Sciatic nerve (tissue), 2 donors: ENCODE measurements at places on chromosomes 4 and X. TPM values are rescaled to one million over a fixed set of nuclear protein-coding genes. Genes with fewer than 3 reads are reported as not detected.

- no peak for DNase-seq
Observed at GRCh38 chr4:110411574-110412011, 64.4 kb upstream of the ENPEP start.

DNA sequence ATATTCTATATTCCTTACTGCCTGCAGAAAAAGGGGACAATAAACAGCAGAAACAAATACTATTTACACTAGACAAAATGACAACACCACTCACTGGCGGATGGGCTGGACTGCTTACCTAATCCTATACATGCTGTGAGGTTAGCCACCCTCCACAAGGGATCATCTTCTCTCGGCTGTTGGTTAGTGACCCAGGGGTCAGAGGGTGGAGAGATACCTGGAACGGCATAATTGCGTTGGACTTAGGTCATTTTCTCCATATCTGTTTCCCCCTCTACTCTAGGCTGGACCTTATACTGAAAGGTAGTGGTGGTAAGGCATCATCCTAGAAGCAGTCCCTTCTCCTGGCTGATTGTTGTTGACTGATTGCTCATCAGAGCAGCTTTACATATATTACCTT is 286.8 kb upstream of the UGT8 start:
- DNase-seq: no peak

GRCh38 chrX:15319075-15319474 is 3.6 kb upstream of the ASB11 start:
- DNase-seq: no peak

GRCh38 chrX:19734111-19734510 is 153.3 kb downstream of the SH3KBP1 start:
- DNase-seq: no peak

- DNase-seq: no peak
Observed at GRCh38 chrX:120857240-120857639, 18.4 kb downstream of the CT47B1 start.

Gene DCX
- not detected for total RNA-seq

Gene CXCL10
- 5.0 TPM for total RNA-seq

Gene L1CAM
- 83.2 TPM for total RNA-seq

GRCh38 chr4:78197947-78198346 is 140.8 kb downstream of the FRAS1 start:
- DNase-seq: no peak

- no peak for DNase-seq
Observed at GRCh38 chr4:16626945-16627344, 271.5 kb downstream of the LDB2 start.

GRCh38 chr4:83703752-83704151 is 167.8 kb downstream of the GPAT3 start:
- DNase-seq: no peak

- no peak for DNase-seq
Observed at GRCh38 chr4:139167774-139168444, 9.1 kb downstream of the ELF2 start.

Gene SPP1
- 254 TPM for total RNA-seq

Gene SLC26A1
- 0.45 TPM for total RNA-seq

DNA sequence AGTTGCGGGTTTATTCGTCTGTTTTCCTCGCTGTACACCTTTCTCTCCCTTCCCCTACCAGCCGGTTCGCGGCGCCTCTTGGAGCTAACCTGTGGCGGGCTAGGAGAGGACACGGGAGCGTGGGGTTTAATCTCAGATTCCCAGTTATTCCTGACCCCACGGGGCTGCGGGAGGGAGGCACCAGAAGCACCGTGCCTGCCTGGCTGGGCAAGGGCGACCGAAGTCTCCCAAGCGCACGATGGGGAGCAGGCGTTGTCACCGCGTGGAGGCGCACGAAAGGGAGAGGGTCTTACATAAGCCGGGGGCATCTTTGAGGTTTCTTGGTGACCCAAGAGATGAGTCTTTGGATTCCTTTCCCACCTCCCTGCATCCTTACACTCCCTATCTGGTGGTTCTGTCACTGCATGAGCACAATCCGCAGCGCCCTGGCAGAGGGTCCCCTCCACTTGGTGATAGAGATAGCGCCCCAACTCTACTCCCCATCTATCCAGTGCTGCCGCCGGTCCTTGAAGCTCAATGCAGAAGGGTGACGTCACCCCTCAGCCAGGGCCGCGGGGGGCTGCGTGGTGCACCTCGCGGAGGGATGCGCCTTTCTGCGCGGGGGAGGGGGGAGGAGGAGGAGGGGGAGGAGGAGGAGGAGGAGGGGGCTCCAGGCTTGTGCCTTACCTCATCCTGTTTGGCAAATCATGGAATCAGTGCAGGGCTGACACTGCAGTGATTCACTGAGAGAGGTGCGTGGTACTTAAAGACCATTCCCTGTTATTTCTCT is 793 bp downstream of the TSPAN7 start:
- DNase-seq: peak; percentile 59

DNA sequence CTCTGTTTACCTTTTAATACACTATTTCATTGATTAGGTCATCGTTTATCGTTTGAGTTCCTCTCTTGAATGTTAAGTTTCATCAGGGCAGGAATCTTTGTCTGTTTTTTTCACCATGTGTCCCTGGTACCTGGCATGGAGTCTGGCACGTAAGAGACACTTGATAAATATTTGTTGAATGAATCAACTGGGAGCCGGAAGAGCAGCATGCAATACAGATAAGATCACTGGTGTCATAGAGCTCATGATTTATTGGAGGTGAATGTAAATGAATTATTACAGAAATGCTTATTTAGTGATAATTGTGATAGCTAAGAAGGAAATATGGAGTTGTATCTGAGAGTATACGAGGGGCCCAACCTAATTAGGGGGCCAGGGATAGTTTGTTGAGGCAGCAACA is 62.8 kb downstream of the UCHL1 start:
- DNase-seq: no peak

GRCh38 chr4:52198294-52198693 is 147.2 kb downstream of the SPATA18 start:
- DNase-seq: no peak

GRCh38 chr4:8582941-8583654 is 2.9 kb downstream of the GPR78 start:
- peak; percentile 26 for DNase-seq

- no peak for DNase-seq
Observed at GRCh38 chr4:8149664-8150063, 8.9 kb downstream of the ABLIM2 start.

DNA sequence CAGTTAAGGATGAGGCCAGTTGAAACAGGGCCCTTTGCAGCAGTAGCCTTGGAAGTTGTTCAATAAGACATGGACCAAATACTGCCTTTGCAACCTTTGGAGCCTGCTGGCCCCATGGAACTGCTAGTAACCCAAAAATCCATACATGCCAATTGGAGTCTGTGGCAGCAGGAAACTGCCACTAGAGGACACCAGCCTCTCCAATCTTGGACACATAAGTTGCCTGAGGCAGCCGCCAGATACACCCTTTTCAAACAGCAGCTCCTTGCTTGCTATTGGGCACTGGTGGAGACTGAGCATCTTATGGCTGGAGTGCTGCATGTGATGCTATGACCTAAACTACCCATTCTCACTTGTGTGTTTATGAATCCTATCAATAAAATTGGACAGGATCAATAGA is 14.8 kb upstream of the LAP3 start:
- DNase-seq: no peak

Gene MMRN1
- 8.5 TPM for total RNA-seq

DNA sequence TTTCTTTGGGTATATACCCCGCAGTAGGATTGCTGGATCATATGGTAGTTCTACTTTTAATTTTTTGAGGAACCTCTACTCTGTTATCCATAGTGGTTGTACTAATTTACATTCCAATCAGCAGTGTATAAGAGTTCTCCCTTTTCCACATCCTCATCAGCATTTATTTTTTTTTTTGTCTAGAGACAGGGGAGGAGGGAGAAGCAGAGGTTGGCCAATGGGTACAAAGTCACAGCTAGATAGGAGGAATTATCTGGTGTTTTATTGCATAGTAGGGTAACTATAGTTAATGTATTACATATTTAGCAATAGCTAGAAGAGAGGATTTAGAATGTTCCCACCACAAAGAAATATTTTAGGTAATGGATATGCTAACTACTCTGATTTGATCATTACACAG is 107.4 kb downstream of the TSPAN7 start:
- DNase-seq: no peak

Gene EXOC1L
- not detected for total RNA-seq

Gene SPATA18
- 10.8 TPM for total RNA-seq

GRCh38 chrX:46477435-46477834 is 67.8 kb downstream of the ZNF674 start:
- no peak for DNase-seq

Gene DUSP9
- 0.13 TPM for total RNA-seq

Gene HGFAC
- total RNA-seq: not detected

Gene SH3D19
- 155 TPM for total RNA-seq

Gene ZNF827
- total RNA-seq: 13.3 TPM

GRCh38 chr4:40462326-40462725 is 127.2 kb downstream of the CHRNA9 start:
- no peak for DNase-seq

- no peak for DNase-seq
Observed at GRCh38 chrX:73457306-73457705, 10.5 kb downstream of the CDX4 start.

Gene SLC38A5
- 9.7 TPM for total RNA-seq

GRCh38 chr4:13892739-13893105 is 265.2 kb upstream of the BOD1L1 start:
- DNase-seq: no peak

- DNase-seq: no peak
Observed at GRCh38 chr4:76716658-76717057, 181.3 kb downstream of the SOWAHB start.

GRCh38 chrX:19707246-19707871 is 180.0 kb downstream of the SH3KBP1 start:
- no peak for DNase-seq

GRCh38 chrX:154714925-154715324 is 36.0 kb downstream of the GAB3 start:
- DNase-seq: no peak

DNA sequence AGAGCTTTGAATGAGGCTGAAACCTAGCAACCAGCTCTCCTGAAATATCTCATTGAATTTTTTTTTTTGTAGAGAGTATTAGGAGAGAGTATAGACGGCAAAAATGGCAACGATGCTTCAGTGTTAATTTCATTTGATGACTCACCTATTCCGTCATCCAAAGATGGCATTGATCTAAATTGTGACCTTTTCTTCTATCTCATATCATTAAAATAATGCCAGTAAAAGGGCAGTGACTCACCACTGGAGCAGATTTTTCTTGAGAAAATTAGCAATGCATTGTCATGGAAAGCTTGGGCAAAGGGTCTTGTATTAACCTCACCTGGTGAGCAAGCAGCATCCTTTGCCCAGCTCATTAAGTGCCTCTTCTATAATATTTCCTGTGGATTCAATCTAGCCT is 19.6 kb downstream of the VMA21 start:
- no peak for DNase-seq

DNA sequence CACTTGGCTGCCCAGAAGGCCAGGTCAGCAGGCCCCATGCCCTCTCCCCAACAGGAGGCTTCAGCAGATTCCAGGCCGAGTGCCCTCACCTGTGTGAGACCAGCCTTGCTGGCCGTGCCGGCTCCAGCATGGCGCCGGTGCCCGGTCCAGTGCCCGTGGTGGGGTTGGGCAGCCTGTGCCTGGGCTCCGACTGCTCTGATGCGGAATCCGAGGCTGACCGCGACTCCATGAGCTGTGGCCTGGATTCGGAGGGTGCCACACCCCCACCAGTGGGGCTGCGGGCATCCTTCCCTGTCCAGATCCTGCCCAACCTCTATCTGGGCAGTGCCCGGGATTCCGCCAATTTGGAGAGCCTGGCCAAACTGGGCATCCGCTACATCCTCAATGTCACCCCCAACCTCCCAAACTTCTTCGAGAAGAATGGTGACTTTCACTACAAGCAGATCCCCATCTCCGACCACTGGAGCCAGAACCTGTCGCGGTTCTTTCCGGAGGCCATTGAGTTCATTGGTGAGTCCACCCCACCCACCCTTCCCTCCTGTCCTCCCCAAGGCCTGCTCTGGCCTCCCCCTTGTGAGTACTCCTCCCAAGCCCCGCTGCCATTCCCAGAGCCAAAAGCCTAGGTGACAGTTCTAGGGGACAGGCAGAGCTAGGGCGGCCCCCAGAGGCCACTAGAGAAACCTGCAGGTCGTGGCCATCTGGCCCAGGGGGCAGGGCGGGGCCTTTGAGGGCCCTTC is 2.3 kb downstream of the DUSP9 start:
- DNase-seq: peak; percentile 53

- no peak for DNase-seq
Observed at GRCh38 chr4:88629826-88630225, 37.5 kb downstream of the HERC3 start.

DNA sequence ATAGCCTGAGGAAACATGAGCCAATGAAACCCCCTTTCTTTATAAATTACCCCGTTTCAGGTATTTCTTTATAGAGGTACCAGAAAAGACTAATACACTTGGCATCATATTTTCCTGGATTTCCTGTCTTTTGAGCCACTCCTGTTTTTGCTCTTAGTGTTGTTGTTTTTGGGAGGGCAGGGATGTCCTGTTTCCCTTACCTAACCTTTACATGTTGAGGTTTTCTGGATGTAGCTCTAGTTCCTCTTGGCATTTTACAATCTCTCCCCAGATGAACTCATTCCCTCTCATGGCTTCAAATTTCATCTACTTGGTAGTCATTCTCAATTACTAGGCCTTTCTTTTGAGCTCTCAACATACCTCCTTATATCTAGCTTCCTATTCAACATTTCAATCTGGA is 104.1 kb upstream of the MAB21L2 start:
- DNase-seq: no peak

GRCh38 chr4:76003035-76003434 is 4.3 kb downstream of the CXCL9 start:
- DNase-seq: no peak

- DNase-seq: no peak
Observed at GRCh38 chr4:148346657-148347056, 95.6 kb downstream of the NR3C2 start.

DNA sequence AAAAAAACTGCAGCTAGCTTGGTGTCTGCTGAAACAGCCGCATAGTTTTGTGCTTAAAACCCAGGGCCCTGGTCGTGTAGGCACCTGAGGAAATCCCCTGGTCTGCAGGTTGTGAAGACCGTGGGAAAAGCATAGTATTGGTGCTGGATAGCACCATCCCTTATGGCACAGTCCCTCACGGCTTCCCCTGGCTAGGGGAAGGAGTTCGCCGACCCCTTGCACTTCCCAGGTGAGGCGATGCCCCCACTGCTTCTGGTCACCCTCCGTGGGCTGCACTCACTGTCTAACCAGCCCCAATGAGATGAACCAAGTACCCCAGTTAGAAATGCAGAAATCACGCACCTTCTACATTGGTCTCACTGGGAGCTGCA is 1105.1 kb downstream of the STPG2 start:
- DNase-seq: no peak

Gene DRP2
- 381 TPM for total RNA-seq

GRCh38 chr4:122921971-122922876 is at the start of gene NUDT6:
Gene NUDT6, minus strand, starts transcription at chr4:122922597. Its CDS starts 25 bp downstream, at chr4:122922572.
- peak; percentile 65 for DNase-seq

DNA sequence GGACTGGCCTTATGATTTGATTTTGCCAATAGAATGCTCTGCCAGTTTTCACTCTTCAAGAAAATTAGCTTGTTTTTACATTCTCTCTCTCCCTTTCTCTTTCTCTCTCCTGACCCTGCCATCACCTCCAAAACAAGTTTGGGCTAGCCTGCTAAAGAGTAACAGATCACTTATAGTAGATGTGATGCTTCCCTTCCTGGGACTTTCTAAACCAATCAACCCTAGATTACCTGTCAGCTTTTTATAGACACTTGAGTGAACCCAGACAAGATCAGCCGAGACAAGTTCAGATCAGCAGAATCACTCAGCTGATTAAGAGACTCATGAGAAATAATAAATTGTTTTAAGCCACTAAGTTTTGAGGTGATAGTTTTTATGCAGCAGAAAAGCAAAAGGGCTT is 521.2 kb downstream of the ANKRD50 start:
- no peak for DNase-seq

Gene CYBB
- total RNA-seq: 39.8 TPM
